Erythroblast (primary cell): ENCODE measurements at places on chromosomes 1 and 21.

DNA sequence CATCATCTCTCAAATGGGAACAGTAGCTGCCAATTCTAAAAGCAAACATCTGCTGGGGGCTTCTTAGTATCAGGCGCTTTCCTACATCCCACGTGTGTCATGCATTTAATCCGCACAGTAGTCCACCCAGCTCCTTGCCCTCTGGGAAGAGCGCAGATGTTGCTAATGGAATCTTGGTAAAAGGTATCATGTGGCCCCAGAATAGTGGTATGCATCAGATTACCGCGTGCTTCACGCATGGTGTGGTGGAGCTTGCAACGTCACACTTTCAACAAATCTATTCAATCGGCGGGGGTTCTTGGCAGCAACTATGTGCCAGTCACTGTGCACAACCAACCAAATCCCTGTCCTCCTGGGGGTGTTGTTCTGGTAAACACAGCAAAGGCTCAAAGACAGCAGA is 141.0 kb downstream of the HIVEP3 start:
- DNase-seq, result no peak

DNA sequence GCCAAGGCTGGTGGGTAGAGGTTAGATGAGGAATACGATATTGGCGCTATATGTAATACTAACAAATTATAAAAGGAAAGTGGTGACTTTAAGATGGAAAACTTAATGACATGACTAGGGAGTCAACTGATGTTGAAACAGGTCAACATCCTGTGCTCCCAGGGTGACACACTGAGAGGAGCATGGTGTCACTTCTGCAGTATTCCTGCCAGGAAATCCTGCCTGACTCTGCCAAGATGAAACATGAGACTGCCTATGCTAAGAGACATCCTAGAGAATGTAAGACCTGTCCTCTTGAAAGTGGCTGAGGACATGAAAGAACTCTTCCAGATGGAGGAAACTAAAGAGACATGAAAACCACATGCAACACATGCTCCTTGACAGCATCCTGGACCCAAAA is 65.0 kb upstream of the KCND3 start:
- DNase-seq, result no peak

- DNase-seq, result no peak
Observed at GRCh38 chr1:58689167-58689566, 10.7 kb downstream of the MYSM1 start.

- no peak for DNase-seq
Observed at GRCh38 chr1:212237651-212238050, 47.6 kb upstream of the PPP2R5A start.

DNA sequence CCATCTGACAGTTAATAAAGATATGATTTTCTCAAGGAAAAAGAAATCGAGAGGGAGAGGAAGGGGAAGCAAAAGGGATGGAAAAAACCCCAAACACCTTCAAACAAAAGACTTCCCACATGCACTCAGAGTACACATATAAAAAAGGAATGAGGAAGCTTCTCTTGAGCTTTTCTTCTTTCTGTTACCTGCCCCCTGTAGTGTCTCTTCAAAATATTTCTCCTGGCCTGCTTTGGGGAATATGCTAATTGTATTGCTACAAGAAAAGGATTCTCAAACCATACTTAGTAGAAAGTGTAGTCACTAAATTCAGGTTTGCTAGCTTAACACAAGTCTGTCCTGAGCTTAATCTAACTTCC is 58.7 kb downstream of the KIF14 start:
- DNase-seq, result no peak

DNA sequence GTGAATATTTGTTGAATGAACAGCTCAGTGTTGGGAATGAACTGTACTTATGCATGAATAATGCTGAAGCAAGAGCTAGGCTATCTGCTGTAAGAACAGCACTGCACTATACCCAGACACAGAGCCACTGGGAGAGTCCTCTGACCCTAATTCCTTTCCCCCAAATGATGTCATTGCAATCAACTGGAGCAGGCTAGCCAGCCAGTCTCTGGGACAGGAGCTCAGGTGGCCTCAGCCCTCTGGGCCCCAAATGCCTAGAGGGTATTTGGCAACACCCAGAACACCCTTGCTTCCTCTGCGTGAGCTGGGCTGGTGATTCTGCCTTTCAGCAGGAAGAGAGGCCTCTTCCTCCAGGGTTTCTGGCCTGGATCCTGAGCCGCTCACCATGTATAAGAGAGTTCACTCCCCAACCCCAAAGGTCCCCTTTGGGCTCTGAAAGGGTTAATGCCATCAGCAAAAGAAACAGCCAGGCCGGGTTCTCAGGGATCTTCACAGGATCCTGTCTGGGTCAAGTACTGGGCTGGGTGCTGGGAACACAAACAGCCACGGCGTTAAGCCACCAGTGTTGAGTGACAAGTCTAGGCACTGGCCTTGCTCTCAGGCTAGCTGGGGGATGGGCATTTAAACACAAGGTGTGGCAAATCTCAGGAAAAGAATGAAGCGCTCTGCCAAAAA is 3.7 kb upstream of the PADI4 start:
- DNase-seq, result no peak

GRCh38 chr1:21289127-21289526 is 1.1 kb downstream of the ECE1 start:
- no peak for DNase-seq

GRCh38 chr1:56060906-56061305 is 518.5 kb downstream of the PLPP3 start:
- DNase-seq, result no peak

DNA sequence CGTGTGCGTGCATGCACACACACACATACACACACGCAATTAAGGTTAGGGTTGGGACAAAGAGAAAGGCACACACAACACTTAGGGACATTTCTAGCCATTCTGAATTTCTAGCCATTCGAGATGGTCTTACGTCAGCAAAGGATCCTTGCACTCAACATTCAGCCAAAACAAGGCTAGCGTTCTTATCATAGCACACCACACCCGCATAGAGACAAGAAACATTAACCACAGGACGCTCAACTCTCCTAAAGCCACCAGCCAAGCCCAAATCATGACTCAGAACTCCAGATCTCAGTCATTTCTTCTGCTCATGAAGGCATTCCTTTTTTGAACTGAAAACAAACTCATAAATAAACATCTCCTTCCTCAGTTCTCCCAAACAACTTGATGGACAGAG is 106.8 kb downstream of the LMO4 start:
- DNase-seq, result peak; percentile 92

DNA sequence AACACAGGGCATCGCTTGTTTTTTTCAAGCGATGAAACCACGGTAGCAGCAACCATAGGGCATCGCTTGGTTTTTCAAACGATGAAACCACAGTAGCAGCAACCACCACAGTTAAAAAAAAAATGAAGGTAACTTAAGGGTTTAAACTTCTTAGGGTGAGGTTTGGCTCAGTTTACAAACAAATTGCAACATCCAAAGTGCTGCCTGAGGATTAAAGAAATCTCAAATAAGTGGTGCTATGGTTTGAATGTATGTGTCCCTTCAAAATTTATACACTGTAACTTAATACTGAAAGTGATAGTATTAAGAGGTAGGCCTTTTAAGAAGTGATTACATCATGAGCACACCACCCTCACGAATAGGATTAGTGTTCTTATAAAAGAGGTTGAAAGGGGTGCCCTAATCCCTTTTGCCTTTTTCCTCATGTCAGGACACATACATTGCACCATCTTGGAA is 6.4 kb upstream of the GBP5 start:
- no peak for DNase-seq

- peak; percentile 40 for DNase-seq
Observed at GRCh38 chr21:20882462-20883407, 115.5 kb upstream of the NCAM2 start.

DNA sequence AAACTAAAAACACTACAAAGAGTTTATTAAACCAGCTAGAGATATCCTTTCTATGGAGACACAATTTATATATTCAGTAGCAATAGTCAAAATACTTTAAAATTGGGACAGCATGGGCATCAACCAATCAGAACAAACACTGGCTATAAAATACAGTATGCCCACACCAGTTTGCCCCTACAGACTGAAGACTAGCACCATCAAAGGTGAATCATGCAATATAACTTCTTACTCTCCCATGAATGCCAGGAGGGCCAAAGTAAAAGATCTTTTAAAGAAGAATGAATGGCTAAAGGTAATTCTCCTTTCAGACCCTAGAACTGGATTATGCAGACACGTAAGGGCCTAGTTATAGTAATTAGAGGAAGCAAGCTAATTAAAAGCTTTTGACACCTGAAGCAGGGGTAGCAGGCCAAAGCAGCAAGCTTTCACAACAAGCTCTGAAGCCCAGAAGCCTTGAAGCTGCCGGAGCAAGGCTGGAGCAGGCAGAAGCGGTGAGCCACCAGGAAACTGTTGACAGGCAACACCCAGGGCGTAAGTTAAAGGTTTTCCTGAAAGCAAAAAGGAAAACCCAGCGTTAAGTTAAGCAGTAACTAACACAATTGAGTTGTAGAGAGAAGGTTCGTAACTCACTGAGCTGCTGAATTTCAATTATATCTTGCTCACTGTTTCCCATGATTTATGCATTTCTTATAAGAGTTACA is 99.3 kb downstream of the CDC42BPA start:
- DNase-seq, result no peak

DNA sequence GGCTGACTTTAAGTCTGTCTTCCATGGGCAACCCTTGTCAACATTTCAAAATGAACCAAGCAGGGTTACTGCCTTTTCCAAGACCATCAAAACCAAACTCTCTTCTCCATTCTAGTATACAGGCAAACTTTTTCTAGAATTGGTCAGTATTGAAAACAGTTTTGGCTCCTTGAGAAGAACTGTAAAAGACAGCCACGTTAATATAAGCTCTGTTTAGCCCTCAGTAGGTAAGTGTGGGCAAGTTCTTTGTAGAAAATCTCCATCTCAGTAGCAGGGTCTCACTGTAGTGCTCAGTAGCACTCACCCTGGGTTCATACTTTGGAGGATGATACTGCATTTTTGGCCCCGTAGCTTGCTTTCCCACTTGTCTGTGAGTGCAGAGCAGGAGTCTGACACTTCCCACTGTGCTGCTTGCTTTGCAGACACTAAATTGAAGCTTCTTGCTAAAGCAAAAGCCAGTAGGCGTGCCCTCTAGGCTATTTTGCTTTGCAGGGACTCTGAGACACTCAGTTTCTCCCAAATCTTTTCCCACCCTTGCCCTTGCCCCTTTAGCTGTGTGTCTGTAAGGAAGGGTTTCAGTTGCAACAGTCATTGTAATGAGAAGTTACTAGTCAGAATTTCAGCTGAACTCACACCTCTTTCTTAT is 34.3 kb upstream of the CACYBP start:
- peak; percentile 66 for DNase-seq

GRCh38 chr21:16408280-16408679 is 678.5 kb downstream of the USP25 start:
- DNase-seq, result no peak

DNA sequence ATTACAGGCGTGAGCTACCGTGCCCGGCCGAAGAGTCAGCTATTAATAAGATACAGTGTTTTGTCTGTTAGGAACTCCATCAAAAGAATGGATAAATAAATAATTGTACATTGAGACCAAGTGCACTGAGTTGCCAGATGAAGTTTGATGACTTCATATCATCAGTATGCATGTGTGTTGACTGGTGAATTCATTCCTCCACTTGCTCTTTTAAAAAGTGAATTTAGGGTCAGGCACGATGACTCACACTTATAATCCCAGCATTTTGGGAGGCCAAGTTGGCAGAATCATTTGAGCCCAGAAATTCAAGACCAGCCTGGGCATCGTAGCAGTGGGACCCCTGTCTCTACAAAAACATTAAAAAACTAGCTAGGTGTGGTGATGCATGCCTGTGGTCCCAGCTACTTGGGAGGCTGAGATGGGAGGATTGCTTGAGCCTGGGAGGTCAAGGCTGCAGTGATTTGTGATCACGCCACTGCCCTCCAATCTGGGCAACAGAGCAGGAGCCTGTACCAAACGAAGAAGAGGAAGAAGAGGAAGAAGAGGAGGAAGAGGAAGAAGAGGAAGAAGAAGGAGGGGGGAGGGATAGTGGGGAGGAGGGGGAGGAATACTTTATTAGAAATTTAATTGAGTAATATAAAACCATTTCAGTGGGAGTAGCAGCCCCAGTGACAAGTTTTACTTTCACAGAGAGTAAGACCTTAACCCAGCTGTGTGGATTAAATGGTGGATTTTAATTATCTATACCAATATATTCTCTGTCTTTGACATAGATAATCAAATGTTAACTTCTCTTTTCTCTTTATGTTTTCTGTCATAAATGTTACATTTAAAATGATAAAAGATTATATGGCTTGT is 74.9 kb downstream of the CCDC18 start:
- DNase-seq, result no peak

GRCh38 chr1:101379950-101380349 is 143.1 kb downstream of the S1PR1 start:
- DNase-seq, result no peak

GRCh38 chr1:3714284-3714741 is 37.9 kb upstream of the CCDC27 start:
- DNase-seq, result no peak

GRCh38 chr21:28627691-28628090 is 365.0 kb downstream of the LTN1 start:
- no peak for DNase-seq

DNA sequence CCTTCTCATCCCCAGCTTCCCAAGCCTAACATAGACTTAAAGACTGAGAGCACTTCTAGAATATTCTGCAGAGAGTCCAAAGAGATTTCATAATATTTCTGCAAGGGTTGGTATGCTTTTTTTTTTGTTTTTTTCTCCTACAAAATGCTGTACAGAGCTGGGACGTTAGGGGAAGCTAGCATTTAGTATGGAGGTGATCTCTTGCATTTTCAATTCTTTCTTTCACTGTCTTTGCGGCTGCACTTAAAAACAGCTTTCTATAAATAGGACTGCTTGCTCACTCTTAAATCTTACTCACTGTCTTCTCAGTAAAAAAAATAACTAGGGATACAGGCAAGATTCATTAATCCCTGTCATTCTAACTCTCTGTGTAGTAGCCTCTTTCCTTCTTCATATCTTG is 7.4 kb downstream of the DSCAM start:
- DNase-seq, result no peak

- DNase-seq, result peak; percentile 8
Observed at GRCh38 chr1:14769486-14770274, 171.2 kb downstream of the KAZN start.

GRCh38 chr1:69688193-69688592 is 120.5 kb downstream of the LRRC7 start:
- no peak for DNase-seq

GRCh38 chr1:169141356-169141755 is 34.9 kb downstream of the ATP1B1 start:
- DNase-seq, result no peak

- DNase-seq, result no peak
Observed at GRCh38 chr21:46620846-46621245, 14.6 kb upstream of the PRMT2 start.

- DNase-seq, result no peak
Observed at GRCh38 chr1:216332462-216332861, 90.8 kb downstream of the USH2A start.

- no peak for DNase-seq
Observed at GRCh38 chr1:188170935-188171334, 1342.2 kb downstream of the PLA2G4A start.

- no peak for DNase-seq
Observed at GRCh38 chr1:207956986-207957385, 46.1 kb upstream of the CD34 start.

- DNase-seq, result no peak
Observed at GRCh38 chr1:43274804-43275180, 5.0 kb downstream of the TMEM125 start.
